ENCODE measurements at places on chromosomes 3 and 15.

DNA sequence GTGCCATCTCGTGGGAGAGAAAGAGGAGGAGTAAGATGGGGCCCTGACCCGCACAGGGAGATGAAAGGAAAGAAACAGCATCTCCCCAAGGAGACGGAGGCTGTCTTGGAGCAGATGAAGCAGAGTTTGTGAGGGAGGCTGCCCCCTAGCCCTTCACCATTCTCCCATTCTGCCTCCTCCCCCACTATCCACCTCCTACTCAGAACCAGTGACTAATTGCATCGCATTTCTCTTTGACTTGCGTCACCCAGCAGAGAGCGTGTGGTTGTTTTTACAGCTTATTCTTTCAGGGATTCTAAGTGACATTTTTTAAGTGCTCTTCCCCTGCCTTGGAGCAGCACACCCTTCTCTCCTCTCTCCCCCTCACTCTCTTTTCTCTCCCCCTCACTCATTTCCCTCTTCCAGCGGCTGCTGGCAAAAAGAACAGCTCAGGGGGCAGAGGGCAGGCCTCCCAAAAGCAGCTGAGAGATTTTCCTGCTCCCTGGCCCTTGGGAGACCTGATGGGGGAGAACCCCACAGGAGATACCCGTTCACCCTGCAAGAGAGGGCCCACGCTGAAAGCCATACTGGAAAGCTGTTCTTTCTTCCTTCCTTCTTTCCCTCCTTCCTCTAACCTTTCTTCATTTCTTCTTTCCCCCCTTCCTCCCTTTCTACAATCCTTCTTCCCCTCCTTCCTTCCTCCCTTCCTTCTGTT lies 91.8 kb downstream of the MRPL46 start:
- no peak for DNase-seq

DNA sequence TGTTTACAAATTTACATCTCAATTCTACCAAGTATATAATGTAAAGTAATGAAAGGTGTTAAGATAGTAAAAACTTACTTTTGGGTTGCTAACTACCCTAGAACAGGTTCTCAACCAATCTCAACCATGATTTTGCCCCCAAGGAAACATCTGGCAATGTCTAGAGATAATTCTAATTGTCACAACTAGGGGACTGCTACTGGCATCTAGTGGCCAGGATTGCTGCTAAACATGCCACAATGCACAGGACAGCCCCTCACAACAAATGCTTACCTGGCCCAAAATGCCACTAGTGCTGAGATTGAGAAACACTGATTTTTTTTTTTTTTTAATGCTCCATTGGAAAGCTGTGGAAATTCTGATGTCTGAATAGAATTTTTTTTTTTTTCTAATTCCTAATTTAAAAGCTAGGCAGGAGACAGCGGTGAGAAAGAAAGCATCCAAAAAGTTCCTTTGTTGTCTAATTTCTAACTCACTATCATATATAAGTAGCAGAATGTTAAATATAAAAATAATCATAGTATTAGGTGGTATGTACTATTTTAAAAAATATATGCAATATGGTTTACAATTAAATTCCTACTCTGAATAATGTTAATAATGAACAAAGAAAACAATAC lies 81.5 kb downstream of the TJP1 start:
- no peak for DNase-seq

DNA sequence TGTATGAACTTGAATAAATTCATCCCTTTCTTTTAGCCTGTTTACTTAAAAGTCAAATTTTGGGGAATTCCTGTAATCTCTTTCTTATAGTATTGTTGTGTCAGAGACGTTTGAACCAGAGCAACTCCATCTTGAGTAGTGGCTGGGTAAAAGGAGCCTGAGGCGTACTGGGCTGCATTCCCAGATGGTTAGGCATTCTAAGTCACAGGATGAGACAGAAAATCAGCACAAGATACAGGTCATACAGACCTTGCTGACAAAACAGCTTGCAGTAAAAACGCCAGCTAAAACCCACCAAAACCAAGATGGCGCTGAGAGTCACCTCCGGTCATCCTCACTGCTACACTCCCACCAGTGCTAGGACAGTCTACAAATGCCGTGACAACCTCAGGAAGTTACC lies 94.5 kb downstream of the P3H2 start:
- DNase-seq: no peak

DNA sequence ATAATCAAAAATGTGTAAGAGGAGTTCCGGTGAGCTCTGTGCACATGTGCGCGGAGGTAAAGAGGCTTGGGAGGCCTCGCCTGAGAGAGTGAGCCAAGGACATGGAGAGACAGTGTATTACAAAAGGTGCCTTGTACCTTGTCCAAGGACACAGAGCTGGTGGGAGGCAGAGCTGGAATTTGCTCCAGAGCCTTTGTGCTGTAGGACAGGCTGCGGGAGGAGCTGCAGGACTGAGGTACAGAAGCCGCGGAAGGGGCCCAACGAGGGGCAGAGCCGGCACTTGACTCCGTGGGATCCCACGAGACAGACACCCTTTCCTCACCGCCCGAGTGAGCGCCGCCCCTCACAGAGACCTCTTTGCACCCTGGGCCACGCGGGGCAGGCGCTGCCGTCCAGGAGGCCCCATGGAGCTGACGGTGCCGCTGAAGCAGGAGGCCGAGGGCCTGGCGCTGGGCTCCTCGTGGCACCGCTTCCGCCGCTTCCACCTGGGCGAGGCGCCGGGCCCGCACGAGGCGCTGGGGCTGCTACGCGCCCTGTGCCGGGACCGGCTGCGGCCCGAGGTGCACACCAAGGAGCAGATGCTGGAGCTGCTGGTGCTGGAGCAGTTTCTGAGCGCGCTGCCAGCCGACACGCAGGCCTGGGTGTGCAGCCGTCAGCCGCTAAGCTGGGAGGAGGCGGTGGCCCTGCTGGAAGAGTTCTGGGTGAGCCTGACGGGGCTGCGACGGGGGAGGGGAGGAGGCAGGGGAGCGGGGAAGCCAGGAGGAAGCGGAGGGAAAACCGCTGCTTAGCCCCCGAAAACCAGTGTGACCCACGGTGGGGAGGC lies 68.7 kb downstream of the SLTM start:
- DNase-seq: no peak

GRCh38 chr15:83077491-83078230 lies 10.6 kb upstream of the BTBD1 start:
- no peak for DNase-seq

DNA sequence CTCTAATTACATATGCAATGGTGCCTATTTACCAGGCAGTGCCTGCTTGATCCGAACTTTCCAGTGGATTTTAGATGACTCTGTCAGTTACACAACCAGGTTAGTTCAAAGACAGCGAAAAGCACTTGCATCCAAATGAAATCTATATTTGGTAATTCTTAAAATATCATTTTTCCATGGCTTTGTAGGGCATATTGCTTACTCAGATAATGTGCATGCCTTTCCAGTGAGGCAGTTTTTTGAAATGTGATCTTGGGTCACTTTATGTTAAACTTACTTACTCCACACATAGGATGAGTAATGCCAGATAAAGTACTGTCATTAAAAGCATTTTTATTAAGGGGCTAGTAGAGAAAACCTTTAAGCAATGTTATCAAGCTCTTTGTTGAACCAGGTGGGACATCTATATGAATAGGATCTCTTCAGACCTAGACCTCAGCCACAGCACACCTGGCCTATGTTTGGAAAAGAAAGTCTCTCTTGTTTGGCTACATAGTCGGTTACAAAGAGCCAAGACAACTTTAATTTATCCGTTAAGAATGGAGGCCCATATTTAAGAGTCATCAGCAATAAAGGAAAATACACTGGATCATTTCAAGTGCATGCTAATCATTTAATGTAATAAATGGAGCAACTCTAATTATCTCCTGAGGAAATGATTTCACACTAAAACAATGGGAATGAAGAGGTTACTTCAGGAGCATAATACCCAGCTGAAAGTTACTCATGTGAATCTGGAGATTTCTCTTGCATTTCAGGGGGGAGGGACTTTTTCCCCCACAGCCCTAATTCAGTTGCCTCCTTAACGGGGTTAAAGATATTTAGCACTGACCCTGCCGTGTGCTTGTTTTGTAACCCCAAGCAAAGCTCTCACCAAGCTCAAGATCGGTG lies 56.3 kb upstream of the TMCO5A start:
- no peak for DNase-seq

DNA sequence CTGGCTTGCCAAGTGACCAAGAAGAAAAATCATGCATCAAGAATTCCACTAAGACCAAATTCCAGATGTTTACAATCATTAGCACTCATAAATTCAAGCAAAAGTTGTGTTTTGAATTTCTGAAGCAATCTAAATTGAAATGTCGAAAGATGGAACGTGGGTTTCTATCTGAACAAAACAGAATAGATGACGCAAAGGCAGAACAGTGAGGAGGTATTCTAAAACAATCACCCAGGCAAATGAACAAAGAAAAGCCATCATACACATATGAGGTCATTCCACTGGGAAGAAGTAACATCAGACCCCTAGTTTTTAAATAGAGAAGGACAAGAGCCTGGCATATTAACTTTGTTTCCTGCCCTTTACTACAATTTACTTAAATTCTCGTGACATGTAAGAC lies 58.0 kb downstream of the MCF2L2 start:
- no peak for DNase-seq

GRCh38 chr15:33864360-33865075 lies 103.8 kb upstream of the CHRM5 start:
- no peak for DNase-seq

Data from NCI-H2171 treated with DMSO at 0.1 percent for 48 hours (cell line).